Mucosa of gallbladder (tissue), 1 donor: ENCODE measurements at places on chromosomes 1 and 21. TPM values are rescaled to one million over a fixed set of nuclear protein-coding genes. Genes with fewer than 3 reads are reported as not detected.
A peak's percentile ranks its signal among the peaks of the same experiment; 100 is the strongest.

DNA sequence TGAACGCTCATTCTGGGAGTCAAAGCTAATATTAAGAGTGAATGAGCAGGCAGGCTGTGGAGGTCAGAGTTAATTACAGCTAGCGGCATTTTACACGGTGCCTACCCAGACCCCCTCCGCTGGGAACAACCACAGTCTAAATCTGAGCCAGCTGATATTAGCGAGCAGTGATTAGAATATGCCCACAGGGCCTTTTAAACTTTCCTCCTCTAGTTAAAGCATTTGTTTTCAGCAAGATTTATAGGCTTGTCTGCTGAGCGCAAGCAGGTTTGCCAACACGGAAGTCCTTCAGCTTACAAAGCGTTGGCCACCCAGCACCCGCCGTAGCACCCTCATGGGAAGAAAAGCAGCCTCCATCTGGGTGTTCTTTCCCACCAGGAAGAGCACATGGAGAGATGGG is 72.1 kb downstream of the LMX1A start:
- no peak for DNase-seq

- peak; percentile 83 for DNase-seq
Measured at GRCh38 chr21:30227633-30228404, 11.9 kb upstream of the CLDN8 start.

GRCh38 chr1:151992303-151993083 is 1.2 kb downstream of the S100A10 start:
- peak; percentile 83 for DNase-seq

DNA sequence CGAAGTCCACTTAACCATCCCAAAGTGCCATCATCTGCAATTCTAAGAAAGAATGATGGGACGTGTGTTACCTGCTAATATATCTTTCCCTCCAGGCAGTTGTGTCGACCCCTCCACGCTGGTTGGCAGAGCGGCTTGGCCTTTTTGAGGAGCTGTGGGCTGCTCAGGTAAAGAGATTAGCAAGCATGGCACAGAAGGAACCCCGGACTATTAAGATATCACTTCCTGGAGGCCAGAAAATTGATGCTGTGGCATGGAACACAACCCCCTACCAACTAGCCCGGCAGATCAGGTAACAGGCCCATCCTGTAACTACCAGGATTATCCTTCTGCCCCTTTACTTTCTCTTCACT is 520 bp downstream of the TARS2 start:
- DNase-seq = no peak

DNA sequence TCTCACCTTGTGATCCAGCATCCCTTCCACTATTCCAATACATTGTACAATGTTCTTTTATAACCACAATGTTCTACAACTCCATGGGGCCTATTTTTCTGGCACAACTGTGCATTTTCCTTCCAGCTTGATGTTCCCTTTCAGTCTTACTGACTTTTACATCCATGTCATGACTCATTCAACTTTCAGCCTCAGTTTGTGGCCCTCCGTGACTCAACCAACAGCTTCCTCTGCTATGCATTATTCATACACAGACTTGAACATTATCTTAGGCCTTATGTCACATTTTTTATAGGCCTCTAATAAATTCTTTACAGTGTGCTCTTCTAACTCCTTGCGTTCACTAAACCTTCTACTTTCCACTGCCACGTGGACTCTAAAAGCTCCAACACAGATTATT is 119.4 kb upstream of the PRMT6 start:
- DNase-seq = no peak

- no peak for DNase-seq
Measured at GRCh38 chr1:84929581-84929980, 36.6 kb upstream of the LPAR3 start.

The GBP3 gene
- total RNA-seq = 58.1 TPM

The OR2L5 gene
- not detected for total RNA-seq

The LCE2A gene
- total RNA-seq = not detected
